Placental pericyte (primary cell): ENCODE measurements at places on chromosomes 7 and 10. TPM values are rescaled to one million over a fixed set of nuclear protein-coding genes. Genes with fewer than 3 reads are reported as not detected.

The STAG3 gene
- total RNA-seq, result 0.44 and 1.1 TPM in 2 replicates

The NAT16 gene
- total RNA-seq, result not detected in 2 replicates

The PLEKHS1 gene
- total RNA-seq, result under 0.01 TPM in 1 of 2 replicates, not detected in the other

The ACBD5 gene
- 12.3 and 22.9 TPM in 2 replicates for total RNA-seq

The OPN1SW gene
- not detected in 2 replicates for total RNA-seq

The SEMA3E gene
- under 0.01 and 1.7 TPM in 2 replicates for total RNA-seq

The PNLIPRP2 gene
- total RNA-seq, result not detected in 2 replicates

The ZNF746 gene
- 21.9 and 33.6 TPM in 2 replicates for total RNA-seq

The GRID2IP gene
- not detected in 2 replicates for total RNA-seq

The LEP gene
- total RNA-seq, result not detected in 2 replicates

The CDK14 gene
- 16.2 and 33.9 TPM in 2 replicates for total RNA-seq

The SOSTDC1 gene
- total RNA-seq, result not detected in 2 replicates

The DOCK1 gene
- 70.0 and 84.5 TPM in 2 replicates for total RNA-seq

The FAM171A1 gene
- total RNA-seq, result 18.9 and 21.4 TPM in 2 replicates

The CCL26 gene
- 0.88 TPM in 1 of 2 replicates, not detected in the other for total RNA-seq

The UTF1 gene
- total RNA-seq, result not detected in 2 replicates

The CLEC5A gene
- not detected in 2 replicates for total RNA-seq

The ABCC2 gene
- 0.22 and 1.0 TPM in 2 replicates for total RNA-seq

The DEPP1 gene
- 3.6 and 14.4 TPM in 2 replicates for total RNA-seq

The CCDC3 gene
- under 0.01 and 1.3 TPM in 2 replicates for total RNA-seq

The COL13A1 gene
- total RNA-seq, result 4.6 and 34.2 TPM in 2 replicates

The TCERG1L gene
- total RNA-seq, result not detected in 2 replicates

The PGAM2 gene
- total RNA-seq, result 0.44 TPM in 1 of 2 replicates, not detected in the other

The KLF14 gene
- total RNA-seq, result 0.14 and 0.22 TPM in 2 replicates

The AGBL3 gene
- 0.22 and 0.72 TPM in 2 replicates for total RNA-seq

The GALNT17 gene
- 0.14 TPM in 1 of 2 replicates, not detected in the other for total RNA-seq
